ENCODE measurements at places on chromosomes 5 and 9. TPM values are rescaled to one million over a fixed set of nuclear protein-coding genes. Genes with fewer than 3 reads are reported as not detected.

Gene SHISAL2B
- not detected for total RNA-seq

DNA sequence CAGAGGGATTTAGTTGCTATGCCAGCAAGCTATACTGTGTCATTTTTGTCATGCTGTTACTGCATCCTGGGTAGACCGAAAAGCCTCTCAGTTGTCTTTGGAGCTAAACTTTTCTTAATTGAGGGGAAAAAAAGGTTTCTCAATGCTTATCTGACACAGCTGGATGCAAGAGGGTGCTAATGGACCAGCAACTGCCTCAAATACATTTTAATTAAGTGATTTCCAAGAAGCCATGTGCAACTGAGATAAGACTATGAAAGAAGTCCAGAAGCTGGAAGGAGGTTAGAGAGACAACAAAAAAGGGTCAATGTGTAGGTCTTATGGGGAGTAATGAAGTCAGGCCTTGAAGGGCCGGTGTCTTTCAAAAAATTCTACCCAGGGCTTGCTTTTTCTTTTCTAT is 465.7 kb upstream of the DMAC1 start:
- DNase-seq: no peak
- no peak overlapping the region for H3K4me3 ChIP-seq
- H3K36me3 ChIP-seq: no peaks in the 10 kb centered on the region
- no peaks in the 10 kb centered on the region for H3K27me3 ChIP-seq
- H3K27ac ChIP-seq: no peak overlapping the region

DNA sequence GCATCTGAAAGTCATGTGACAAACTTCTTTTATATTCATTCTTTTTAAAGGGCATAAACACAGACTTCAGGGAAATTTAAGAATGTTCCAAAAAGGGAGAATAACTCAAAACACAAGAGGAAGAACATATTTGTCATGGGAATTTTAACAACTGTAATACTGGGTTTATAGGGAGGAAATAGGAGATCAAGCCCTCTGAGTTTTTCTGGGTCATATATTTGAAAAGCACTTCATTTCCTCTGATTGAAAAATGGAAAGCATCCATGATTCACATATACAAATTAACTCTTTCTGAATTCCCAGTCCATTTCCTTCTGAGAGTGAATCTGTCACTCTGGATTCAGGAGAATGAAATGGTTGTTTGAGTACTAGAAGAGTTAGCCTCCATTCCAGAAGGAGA is 26.8 kb downstream of the LURAP1L start:
- H3K36me3 ChIP-seq: no peaks in the 10 kb centered on the region
- H3K27ac ChIP-seq: no peak overlapping the region
- no peak overlapping the region for H3K4me3 ChIP-seq
- H3K27me3 ChIP-seq: no peaks in the 10 kb centered on the region

DNA sequence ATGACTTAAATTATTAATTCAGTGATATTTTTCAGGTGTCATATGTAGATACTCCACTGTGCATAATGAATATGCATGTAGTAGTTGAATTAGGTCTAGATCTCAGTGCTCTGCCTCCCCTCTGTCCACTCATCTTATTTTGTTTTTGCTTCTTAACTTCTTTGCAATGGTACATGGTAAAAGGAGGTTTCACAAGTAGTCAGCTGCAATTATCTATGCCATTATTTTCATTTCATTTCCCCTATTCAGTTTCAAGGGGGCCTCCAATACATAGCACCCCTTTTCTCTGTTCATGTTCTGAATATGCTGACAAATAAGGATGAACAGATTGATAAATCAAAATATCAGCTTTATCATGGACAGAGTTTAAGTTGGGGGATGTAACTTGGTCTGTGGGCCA is 511.6 kb upstream of the ZNF608 start:
- no peaks in the 10 kb centered on the region for H3K4me1 ChIP-seq
- H3K4me3 ChIP-seq: no peak overlapping the region
- H3K27me3 ChIP-seq: no peaks in the 10 kb centered on the region
- H3K36me3 ChIP-seq: no peaks in the 10 kb centered on the region

DNA sequence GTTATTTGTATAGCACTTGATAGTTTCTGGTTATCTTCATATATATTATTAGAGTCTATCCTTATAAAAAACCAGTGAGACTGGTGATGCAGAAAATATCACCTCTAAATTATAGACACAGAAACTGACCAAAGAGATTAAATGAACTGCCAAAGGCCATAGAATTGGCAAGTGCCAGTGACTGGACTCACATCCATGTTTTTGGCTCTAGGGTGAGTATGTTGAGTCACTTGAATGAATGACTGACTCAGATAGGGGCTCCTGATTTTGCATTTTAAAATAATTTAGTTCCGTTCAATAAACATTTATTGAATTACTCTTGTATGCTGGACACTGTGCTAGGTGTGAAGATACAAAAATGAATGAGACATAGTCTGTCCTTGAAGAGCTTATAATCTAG is 70.7 kb downstream of the NR2F1 start:
- H3K4me1 ChIP-seq: no peaks in the 10 kb centered on the region
- no peaks in the 10 kb centered on the region for H3K27me3 ChIP-seq
- no peak overlapping the region for H3K4me3 ChIP-seq

Gene ADAMTS19
- total RNA-seq: 0.87 TPM

DNA sequence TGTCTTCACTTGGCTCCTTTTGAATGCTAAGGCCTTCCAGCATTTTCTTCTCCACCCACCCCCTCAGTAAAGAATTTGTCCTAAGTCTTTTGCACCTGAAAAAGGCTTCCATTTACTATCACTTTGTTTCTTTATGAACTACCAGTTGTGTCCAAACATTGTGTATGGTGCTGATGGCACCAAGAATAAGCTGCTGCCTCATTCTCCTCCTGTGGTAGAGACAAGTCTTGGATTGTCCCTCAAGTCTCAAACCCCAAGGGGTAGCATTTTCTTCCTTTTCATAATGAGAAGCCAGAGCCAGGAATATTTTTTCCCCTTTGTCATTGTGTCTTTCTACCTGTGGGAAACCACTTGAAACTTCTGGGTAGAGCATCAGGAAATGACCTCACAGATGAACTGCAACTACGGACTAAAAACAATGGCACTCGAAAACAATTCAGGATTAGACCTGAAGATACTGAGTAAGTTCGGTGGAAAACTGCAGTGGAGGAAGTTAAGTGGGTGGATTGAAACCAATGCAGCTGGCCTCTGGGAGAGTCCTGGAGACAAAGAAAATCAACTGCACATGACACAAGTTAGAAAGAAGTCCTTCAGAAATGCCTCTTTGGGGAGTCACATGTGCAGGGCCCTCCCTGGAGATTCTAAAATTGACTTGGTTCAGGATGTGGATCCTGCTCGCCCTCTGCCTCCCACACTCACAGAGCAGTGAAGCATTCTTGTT is 80.5 kb downstream of the SH3RF2 start:
- H3K4me1 ChIP-seq: no peaks in the 10 kb centered on the region
- H3K27me3 ChIP-seq: no peaks in the 10 kb centered on the region
- peaks cover 2% of the 10 kb centered on the region for H3K36me3 ChIP-seq
- no peak overlapping the region for H3K27ac ChIP-seq
- H3K4me3 ChIP-seq: no peak overlapping the region

- H3K27me3 ChIP-seq: no peaks in the 10 kb centered on the region
- DNase-seq: no peak
- no peaks in the 10 kb centered on the region for H3K36me3 ChIP-seq
Measured at GRCh38 chr5:91532779-91533178, 149.7 kb upstream of the ARRDC3 start.

- no peaks in the 10 kb centered on the region for H3K4me1 ChIP-seq
- H3K27ac ChIP-seq: no peak overlapping the region
- no peak overlapping the region for H3K4me3 ChIP-seq
- no peaks in the 10 kb centered on the region for H3K36me3 ChIP-seq
- DNase-seq: no peak
Measured at GRCh38 chr5:17951392-17952169, 317.3 kb downstream of the TAF11L14 start.

DNA sequence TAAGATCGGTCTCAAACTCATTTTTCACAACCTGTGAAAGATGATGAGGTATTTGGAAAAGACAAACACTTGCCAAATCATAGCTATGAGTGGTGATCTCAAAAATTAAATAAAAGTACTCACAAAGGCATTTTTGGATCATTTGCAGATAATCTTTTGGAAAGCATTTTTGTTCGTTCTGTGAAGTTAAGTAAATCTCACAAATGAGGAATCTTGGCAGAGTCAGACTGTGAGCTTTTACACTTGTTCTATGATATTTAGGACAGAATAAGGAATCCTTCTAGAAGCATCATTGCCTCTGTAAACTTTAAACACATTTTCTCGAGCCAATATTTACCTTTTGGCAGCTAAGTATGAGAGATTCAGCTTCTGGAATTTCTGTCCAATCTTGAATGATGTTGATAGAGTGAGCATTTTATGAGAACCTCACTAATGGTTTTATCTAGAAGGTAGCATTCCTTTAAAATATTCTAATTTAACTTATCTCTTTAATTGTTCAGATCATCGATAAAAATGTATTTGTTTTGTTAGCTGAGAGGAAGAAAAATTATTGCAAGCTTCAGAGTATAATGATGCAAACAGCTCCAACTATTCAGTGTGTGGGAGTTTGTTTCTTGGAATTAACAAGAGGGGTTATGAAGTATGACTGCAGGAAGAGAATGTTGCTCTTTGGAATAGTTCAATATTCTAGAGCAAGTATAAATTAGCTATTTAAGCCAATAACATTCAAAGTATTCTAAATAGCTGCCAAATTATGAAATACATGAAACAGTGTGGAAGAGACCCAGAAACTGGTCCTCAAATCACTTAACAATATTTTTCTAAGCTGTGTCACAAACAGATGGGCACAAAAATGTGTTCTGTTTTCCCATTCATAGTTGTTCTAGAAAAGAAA is 48.6 kb upstream of the SLCO6A1 start:
- H3K27me3 ChIP-seq: no peaks in the 10 kb centered on the region
- no peaks in the 10 kb centered on the region for H3K4me1 ChIP-seq
- no peak overlapping the region for H3K27ac ChIP-seq
- no peak overlapping the region for H3K4me3 ChIP-seq
- no peak for DNase-seq

DNA sequence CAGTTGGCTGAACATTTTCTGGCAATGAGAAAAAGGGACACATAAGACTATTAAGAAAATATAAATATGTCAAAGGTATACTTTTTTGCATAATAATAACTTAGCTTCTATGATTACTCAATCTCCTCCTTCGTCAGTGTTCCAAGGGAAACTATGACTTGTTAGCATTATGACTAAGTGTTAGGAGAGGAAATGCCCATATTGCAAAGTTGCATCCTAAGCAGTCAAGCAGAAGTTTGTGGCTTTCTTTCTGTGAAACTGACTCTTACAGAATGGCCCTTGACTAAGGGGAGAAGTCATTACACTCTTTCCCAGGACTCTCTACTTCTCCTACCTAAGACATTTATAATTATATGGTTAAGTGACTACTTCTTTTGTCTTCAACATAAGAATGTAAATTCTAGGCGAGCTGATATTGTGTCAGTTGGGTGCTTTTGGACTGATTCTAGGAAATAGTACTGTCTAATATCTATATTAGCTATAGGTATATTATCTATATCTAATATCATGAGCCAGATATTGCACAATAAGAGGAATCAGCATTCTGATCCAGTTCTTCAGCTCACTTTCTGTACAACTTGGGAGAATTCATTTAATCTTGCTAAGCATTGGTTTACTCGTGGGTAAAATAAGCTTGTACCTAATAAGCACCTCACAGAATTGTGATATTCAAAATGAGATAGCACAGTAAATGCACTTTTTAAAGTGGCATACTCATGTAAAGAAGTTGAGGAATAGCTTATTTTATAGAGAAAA is 16.4 kb upstream of the SPINK6 start:
- no peak overlapping the region for H3K27ac ChIP-seq
- H3K27me3 ChIP-seq: no peaks in the 10 kb centered on the region
- no peak overlapping the region for H3K4me3 ChIP-seq
- peak; percentile 81 for DNase-seq
- H3K36me3 ChIP-seq: no peaks in the 10 kb centered on the region
- H3K4me1 ChIP-seq: no peaks in the 10 kb centered on the region

Gene PTGES
- 1.2 TPM for total RNA-seq

GRCh38 chr5:135578685-135579341 is at the start of gene CXCL14:
CXCL14 (minus strand) TSS chr5:135578991; CDS start chr5:135578778, 213 bp downstream.
- peak; percentile 82 for DNase-seq
- peak within 1 kb of the TSS; percentile 50 for H3K4me3 ChIP-seq
- H3K36me3 ChIP-seq: no peaks in the 10 kb centered on the region
- no peak within 1 kb of the TSS for H3K27ac ChIP-seq

GRCh38 chr5:174067499-174067898 is 22.0 kb downstream of the NSG2 start:
- H3K4me1 ChIP-seq: no peaks in the 10 kb centered on the region
- no peak for DNase-seq
- H3K27ac ChIP-seq: no peak overlapping the region
- H3K36me3 ChIP-seq: no peaks in the 10 kb centered on the region

Gene PAX5
- not detected for total RNA-seq

DNA sequence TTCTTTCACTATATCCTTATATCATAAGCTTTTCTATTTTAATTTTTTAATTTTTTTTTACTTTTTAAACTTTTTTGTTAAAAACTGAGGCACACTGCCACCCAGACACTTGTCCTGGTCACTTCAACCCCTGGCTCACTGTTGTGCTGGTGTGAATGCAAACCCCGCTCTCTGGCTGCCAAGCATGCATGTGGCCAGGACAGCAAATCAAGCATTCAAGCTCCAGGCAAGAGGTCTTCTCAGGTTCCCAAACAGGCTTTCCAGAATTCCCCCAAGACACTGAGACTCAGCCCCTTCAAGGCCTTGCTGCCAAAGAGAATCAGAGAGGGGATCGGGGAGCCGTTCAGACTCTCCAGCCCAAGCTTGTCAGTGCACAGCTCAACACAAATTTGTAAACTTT is 139.9 kb downstream of the FANCC start:
- no peaks in the 10 kb centered on the region for H3K27me3 ChIP-seq
- DNase-seq: no peak
- no peak overlapping the region for H3K27ac ChIP-seq
- no peak overlapping the region for H3K4me3 ChIP-seq
- no peaks in the 10 kb centered on the region for H3K4me1 ChIP-seq

DNA sequence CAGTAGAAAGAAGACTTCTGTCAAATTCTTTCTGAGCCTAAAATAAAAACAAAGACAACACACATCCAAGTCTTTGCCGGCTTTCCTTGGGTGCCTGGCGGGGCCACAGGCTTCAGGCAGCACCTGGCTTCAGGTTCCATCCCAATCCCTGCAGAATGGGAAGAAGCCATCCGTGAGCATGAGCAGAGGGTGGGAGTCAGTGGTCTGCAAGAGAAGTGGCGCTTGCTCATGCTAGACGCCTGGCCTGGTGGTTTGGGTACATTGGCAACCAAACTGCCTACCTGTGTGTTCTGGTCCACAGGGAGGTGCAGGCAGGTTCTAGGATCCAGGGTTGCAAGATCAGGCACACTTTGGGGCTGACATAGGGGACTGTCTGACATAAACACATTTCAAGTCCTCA is 47.6 kb upstream of the RETREG1 start:
- no peaks in the 10 kb centered on the region for H3K4me1 ChIP-seq
- H3K4me3 ChIP-seq: no peak overlapping the region
- H3K27me3 ChIP-seq: no peaks in the 10 kb centered on the region
- DNase-seq: no peak
- H3K36me3 ChIP-seq: peaks cover 31% of the 10 kb centered on the region

- H3K27ac ChIP-seq: peak overlapping the region; percentile 75
- DNase-seq: no peak
- no peaks in the 10 kb centered on the region for H3K27me3 ChIP-seq
- peaks cover 3% of the 10 kb centered on the region for H3K36me3 ChIP-seq
- no peak overlapping the region for H3K4me3 ChIP-seq
Measured at GRCh38 chr5:172417130-172417841, 37.0 kb downstream of the SH3PXD2B start.

GRCh38 chr9:70324963-70325362 is 66.2 kb downstream of the SMC5 start:
- no peaks in the 10 kb centered on the region for H3K4me1 ChIP-seq
- H3K4me3 ChIP-seq: no peak overlapping the region
- peak; percentile 19 for DNase-seq
- no peaks in the 10 kb centered on the region for H3K27me3 ChIP-seq

- DNase-seq: no peak
- peaks cover 8% of the 10 kb centered on the region for H3K4me1 ChIP-seq
- H3K27me3 ChIP-seq: no peaks in the 10 kb centered on the region
- no peaks in the 10 kb centered on the region for H3K36me3 ChIP-seq
Measured at GRCh38 chr9:69498470-69498869, 173.5 kb downstream of the ENTREP1 start.

Gene EPB41L4A
- total RNA-seq: 8.2 TPM
